LHCN-M2 (cell line): ENCODE measurements at places on chromosomes 1 and 21.

DNA sequence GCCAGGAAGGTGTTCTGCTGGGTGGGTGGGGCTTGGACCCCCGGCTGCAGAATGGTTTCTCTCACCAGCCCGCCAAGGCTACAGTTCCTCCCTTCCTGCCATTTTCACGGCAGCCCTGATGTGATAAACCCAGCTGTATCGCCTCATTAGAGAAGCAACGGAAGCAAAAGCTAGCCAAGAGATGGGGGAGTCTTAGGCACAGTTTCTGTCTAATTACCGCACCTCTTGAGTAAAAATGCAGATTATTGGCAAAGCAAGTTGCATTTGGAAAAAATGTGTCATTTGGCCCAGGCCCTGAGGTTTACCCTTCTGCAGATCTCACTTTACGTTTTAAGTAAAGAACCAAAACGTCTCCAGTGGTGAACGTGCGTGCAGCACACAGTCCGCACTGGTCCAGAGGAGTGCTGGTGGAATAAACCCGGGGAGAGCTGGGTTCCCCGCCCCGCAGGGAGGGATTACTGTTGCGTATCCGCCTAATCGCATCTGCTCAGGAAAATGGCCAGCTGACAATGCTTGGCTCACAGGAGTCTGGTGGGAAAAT is 109.9 kb downstream of the GALNT2 start:
- peak; percentile 64 for DNase-seq

DNA sequence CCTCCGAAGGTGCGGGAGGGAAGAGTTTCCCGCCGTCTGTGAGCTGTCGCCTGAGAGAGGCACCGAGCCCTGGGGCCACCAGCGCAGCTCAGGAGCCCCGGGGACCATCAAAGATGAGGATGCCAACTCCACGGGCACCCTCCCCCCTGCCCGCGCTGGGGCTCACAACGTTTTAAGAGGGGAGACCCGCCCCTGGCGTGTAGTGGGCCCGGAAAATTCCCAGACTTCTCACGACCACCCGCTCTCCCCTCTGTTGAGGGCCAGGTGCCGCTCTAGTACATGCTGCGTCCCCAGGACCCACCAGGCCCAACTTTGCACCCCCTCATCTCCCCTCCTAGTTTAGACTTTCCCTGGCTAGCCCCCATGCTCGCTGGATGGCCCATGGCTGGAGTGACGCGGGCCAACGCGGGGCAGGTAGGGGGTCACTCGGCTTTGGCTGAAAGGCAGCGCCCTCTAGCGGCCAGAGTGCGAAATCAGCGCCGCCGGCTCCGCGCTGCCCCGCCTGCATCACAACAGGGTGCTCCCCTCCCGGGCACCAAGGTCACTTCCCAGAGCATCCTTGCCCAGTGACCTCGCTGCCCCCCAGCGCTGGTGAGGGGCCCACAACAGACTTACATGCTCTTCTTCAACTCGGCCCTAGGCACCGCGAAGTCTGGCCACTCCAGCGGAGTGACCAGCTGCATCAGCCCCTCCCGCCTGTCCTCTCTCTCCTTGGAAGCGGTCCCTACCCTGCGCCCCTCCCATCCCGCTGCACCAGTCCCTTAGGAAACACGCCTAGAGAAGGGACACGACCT is 1.8 kb downstream of the CD160 start:
- peak; percentile 56 for DNase-seq

GRCh38 chr1:156692925-156693847 is 12.2 kb downstream of the CRABP2 start:
- DNase-seq: no peak

GRCh38 chr1:28986306-28986910 is 72.0 kb downstream of the EPB41 start:
- DNase-seq: no peak

DNA sequence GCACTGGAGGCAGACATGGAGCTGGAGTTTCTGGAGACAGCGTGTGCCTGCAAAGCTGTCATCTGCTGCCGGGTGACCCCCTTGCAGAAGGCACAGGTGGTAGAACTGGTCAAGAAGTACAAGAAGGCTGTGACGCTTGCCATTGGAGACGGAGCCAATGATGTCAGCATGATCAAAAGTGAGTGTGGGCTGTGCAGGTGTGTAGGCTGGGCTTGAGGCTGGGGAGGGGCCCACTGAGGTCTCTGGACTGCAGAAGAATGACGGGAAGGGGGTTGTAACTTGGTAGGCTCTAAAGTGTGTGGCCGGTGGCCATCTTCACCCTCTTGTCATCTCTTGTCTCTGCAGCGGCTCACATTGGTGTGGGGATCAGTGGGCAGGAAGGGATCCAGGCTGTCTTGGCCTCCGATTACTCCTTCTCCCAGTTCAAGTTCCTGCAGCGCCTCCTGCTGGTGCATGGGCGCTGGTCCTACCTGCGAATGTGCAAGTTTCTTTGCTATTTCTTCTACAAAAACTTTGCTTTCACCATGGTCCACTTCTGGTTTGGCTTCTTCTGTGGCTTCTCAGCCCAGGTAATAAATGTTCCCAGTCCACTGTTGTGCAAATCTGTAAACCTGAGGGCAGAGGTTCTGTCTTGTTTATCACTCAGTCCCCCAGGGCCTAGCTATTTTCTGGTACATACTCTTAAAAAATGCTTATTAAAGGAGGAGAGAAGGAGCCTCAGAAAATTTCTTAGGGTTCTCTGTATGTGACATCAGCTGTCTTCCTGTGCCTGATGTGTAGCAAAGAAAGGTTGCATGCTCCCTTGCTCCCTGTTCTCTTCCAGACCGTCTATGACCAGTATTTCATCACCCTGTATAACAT is 19.9 kb downstream of the ATP8B2 start:
- peak; percentile 42 for DNase-seq

DNA sequence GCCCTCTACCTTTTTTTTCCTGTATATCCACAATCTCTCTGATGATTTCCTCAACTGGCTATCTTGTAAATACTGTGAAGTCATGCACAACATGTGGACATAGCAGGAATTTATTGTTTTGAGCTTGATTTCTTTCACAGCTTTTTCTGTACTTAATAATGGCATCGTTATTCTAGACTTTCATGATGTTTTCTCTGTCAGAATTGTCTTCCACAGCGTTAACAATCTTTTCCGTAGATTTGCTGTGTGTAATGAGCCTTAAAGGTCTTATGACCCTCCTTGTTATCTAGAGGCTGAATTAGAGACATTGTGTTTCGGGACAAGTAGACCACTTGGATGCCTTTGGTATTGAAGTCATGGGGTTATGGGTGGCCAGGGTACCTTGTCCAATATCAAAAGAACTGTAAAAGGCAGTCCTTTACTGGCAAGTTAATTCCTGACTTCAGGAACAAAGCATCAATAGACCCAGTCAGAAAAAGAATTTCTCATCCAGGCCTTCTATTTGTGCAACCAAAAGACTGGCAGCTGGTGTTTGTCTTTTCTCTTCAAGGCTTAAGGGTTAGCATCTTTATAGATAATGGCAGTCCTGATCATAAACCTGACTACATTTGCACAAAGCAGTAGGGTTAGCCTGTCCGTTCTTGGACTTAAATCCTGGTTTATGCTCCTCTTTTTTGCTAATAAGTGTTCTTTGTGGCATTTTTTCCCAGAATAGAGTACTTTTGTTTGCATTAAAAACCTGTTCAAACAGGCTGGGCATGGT is 30.1 kb upstream of the CHAF1B start:
- no peak for DNase-seq

DNA sequence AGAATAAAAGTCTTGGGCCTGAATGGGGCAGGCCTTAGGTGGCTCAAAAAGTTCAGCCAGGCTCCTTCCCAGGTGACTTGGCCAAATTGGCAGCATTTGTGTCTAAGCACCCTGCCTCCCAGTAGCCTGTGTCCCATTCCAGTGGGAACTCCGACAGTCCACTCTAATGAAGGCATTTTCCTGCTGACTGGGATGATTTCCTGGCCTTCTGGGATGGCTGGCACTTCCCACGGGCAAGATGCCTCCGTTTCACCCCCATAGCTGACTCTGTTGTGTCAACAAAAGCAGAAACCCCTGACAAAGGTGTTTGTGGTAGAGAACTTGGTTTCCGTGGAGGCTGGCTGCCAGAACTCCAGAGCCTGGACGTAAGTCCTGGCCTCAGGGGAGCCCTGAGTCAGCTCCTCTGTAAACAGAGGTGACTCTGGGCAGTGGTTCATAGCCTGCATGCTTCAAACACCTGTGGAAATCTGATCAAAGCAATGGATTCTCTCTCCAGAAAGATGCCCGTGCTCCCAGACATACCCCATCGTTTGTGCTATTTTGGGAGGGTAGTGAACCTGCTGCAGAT is 36.6 kb downstream of the WNT3A start:
- DNase-seq: peak; percentile 4

DNA sequence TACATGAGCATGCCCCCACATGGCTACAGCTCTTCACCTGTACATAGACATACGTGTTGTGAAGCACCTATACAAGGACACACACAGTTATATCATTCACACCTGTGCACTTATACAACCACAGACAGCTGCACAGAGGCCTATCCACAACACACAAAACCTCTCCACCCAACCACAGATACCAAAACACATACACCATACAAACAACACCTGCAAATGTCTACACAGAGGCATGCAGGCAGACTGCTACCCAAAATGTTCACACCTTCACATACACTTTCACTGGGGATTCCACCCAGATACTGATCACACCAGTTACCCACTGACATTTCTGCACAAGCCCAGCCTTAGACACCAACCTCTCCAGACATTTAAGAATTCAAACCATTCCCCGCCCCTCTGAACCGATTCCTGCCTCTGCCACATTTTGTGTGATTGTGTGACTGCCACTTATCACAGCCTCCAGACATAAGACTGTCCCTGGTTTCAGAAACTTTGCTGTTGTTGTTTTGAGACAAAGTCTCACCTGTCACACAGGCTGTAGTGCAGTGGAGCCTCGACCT is 2.0 kb downstream of the C1orf232 start:
- DNase-seq: no peak

- no peak for DNase-seq
These were observed 136.9 kb upstream of the SPATA6 start for GRCh38 chr1:48608882-48609281.

DNA sequence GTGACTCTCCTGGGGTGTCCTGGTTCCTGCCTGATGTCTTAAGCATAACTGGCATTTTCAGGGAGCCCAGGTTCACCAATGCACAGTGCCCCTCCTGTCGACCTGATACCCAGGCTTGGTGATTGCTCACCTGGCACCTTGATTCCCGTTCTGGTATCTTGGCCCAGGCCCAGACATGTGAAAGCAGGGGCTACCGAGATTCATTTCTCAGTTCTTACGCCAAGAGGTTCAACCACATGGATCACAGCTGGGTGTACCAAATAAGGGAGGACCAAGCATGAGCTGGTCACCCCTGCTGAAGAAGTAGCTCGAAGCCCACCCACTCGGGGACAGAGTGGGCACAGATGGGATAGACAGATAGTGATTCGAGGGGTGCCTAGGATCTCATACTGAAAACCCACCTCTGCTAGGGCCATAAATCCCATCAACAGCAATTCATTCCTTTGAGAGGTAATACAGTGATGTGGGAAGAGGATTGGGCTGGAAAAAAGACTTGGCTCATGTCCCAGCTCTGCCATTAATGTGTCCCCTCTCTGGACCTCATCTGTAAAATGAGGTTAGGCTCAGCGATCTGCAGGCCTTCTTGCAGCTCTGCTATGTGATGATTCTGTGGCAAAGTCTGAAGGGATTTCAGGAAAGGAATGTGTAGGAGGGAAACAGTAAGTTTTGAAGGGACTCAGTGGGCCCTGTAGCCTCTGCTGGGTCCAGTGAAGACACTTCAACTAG is 2.7 kb downstream of the EPHX1 start:
- no peak for DNase-seq

DNA sequence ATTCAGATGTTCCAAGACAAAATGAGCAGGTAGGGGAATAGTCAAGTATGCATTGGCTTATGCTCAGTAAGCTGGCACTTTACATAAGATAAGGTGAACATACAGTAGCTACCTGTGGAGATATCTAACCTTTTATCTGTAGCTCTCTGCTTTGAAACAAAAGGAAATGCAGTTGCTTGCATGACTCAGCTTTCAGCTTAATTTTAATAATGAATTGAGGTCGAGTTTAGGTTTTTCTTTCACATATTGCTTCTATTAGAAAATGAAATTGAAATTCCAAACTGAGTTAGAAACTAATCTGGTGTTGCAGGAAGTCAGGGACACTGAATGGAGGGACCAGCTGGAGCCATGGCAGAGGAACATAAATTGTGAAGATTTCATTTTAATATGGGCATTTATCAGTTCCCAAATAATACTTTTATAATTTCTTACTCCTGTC is 8.3 kb downstream of the FRRS1 start:
- no peak for DNase-seq

GRCh38 chr1:154746622-154747299 is 123.3 kb downstream of the KCNN3 start:
- DNase-seq: no peak

GRCh38 chr21:33844104-33844889 is 71.3 kb downstream of the ATP5PO start:
- no peak for DNase-seq

DNA sequence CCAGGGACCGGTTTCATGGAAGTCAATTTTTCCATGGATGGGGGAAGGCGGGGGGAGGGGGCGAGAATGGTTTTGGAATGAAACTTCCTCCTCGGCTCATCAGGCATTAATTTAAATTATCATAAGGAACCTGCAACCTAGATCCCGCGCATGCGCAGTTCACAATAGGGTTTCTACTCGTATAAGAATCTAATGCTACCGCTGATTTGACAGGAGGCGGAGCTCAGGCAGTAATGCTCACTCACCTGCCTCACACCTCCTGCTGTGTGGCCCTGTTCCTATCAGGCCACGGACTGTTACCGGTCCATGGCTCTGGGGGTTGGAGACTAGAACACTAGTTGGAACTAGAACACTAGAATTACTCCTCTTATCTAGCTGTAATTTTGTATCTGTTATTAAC is 38.0 kb downstream of the PRRX1 start:
- no peak for DNase-seq

DNA sequence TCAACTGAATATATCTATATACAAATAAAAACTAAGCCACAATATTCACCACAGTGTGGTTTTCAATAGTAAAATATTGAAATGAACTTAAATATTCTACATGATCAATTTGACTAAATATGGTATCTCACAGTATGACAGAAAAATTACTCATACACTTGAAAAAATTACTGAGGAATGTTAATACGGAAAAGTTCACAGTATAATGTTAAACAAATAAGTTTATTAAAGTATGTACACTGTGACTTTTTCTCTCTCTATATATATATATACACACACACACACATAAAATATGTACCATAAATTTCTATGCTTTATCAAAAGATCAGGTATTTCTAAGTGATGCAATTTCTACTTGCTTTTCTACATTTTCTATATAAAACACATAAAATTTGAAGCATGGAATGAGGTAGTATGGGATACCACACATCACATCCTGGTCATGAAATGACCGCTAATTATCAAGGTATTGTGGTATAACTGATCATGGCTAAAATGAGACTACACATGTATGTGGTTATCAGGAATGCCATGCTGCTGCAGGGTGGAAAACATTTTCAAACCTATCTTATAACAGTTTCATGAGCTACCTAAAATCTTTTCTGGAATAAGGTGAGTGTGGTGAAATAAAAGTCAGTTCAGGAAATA is 102.3 kb downstream of the CDC42BPA start:
- no peak for DNase-seq

- DNase-seq: no peak
These were observed 139.6 kb upstream of the WNT4 start for GRCh38 chr1:22282364-22282995.
